ENCODE measurements at places on chromosomes 1 and 21.

- DNase-seq, result no peak
- H3K27me3 ChIP-seq, result peaks cover 12% of the 10 kb centered on the region
- no peaks in the 10 kb centered on the region for H3K36me3 ChIP-seq
- no peak overlapping the region for H3K4me3 ChIP-seq
Observed at GRCh38 chr21:33096426-33096825, 26.5 kb downstream of the OLIG1 start.

- H3K4me1 ChIP-seq, result peaks cover 24% of the 10 kb centered on the region
- peak within 1 kb of the TSS; percentile 76 for H3K27ac ChIP-seq
- no peaks in the 10 kb centered on the region for H3K36me3 ChIP-seq
- peak within 1 kb of the TSS; percentile 58 for H3K4me3 ChIP-seq
Observed at GRCh38 chr1:227947676-227948492, at the start of gene WNT9A. Gene WNT9A, minus strand, starts transcription at chr1:227947932. Its CDS starts 45 bp downstream, at chr1:227947887.

DNA sequence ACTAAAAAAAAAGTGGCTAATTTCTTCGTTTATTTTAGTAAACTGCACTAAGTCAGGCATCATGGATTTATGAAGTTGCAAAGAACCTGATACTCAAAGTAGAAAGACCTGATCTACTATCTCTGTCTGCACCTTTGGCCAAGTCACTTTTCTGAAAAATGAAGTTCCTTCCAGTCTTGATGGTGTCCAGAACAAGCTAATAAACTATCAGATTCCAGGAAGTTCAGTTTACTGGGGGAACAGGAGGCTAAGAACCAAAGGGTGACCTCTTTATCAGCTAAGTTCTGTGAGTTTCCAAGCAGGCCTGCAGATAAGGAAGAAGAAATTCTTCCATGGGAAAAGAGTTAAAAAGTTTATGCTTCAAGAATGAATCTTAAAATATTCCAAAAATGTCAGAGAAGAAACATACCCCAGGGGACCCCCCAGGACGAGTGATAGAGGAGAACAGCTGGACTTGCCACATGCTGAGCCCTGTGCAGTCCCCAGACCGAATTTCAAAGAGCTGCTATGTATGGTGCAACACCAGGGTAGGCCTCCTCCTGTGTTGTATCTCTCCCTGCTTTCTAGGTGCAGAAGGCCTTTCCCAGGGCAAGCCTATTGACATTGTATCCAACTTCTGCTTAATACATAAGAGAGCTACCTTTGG lies 72.8 kb upstream of the FGGY start:
- no peaks in the 10 kb centered on the region for H3K27me3 ChIP-seq
- H3K36me3 ChIP-seq, result no peaks in the 10 kb centered on the region
- no peak overlapping the region for H3K4me3 ChIP-seq
- peak overlapping the region; percentile 59 for H3K27ac ChIP-seq
- no peak for DNase-seq

- H3K27me3 ChIP-seq, result no peaks in the 10 kb centered on the region
- H3K36me3 ChIP-seq, result no peaks in the 10 kb centered on the region
- no peak for DNase-seq
- no peak overlapping the region for H3K27ac ChIP-seq
- H3K4me3 ChIP-seq, result no peak overlapping the region
- no peaks in the 10 kb centered on the region for H3K4me1 ChIP-seq
Observed at GRCh38 chr1:69400128-69400527, 167.6 kb upstream of the LRRC7 start.

DNA sequence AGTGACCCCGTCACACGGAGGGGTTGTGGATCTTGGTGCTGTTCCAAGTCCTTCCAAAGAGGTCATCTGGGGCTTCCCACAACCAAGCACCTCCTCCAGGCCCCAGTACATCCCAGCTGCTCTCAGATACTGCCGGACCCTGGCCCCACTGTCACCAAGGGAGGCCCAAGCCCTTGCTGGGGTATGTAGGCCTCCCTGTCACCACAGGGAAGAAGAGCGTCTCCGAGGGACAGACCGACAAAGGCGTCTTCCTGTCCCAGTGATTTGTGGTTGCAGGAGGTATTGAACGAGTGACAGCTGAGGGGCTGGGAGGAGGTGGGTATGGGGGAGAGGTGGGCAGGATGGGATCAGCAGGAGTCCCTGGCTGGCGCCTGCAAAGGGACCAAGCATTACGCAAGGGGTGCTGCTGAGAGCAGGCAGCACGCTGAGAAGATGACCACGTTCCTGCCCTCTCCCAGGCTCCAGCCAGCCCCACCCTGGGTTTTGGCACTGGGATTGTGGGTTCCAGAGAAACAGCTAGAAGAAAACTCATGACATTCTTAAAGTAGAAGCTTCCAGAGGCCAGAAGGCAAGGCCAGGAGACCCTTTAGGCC lies 29.7 kb downstream of the LRP8 start:
- H3K4me3 ChIP-seq, result no peak overlapping the region
- H3K36me3 ChIP-seq, result no peaks in the 10 kb centered on the region
- H3K4me1 ChIP-seq, result peaks cover 19% of the 10 kb centered on the region
- H3K27ac ChIP-seq, result no peak overlapping the region
- no peak for DNase-seq
